ENCODE measurements at places on chromosomes 16 and 17. TPM values are rescaled to one million over a fixed set of nuclear protein-coding genes. Genes with fewer than 3 reads are reported as not detected.

DNA sequence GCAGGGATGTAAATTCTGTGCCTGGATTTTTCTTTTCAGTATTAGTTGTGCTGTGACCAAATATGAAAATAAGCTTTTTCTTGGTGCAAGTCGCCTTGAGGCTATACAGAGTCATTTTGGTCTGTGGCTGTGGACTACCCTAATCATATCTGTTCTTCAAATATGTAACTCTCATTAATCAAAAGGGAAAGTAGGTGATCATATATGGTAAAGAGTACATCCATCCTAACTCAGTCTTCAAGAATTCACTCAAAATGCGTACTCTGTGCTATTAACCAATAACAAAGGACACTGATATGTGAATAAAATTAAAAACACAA is 2.6 kb downstream of the CPD start:
- H3K27ac ChIP-seq: no peak overlapping the region
- peak overlapping the region; percentile 92 for H3K4me3 ChIP-seq
- H3K36me3 ChIP-seq: peaks cover 16% of the 10 kb centered on the region
- no peak for DNase-seq

DNA sequence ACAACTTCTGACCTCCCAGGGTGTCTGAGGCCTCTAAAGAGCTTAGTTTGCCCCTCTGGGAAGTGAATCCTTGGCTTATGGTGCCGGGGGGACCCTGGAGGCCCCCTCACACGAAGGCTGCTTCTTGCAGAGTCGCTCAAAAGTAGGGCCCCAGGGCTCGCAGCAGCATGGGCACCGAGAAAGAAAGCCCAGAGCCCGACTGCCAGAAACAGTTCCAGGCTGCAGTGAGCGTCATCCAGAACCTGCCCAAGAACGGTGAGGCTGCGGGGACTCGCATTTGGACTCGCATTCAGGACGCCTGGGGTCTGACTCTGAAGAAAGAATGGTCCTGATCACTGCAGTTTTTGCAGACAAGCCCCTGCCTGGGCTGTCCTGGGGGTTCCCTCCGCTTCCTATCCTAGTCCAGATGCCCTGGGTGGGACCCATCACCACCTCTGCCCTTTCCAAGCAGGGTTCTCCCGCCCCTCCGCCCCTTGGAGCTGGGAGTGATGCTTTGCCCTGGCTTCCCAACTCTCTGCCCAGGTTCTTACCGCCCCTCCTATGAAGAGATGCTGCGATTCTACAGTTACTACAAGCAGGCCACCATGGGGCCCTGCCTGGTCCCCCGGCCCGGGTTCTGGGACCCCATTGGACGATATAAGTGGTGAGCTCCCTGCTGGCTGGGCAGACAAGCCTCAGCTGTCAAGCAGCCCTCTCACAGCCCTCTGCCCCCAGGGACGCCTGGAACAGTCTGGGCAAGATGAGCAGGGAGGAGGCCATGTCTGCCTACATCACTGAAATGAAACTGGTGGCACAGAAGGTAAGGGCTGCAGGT is 698 bp downstream of the ACBD4 start:
- no peak for DNase-seq
- peaks cover 35% of the 10 kb centered on the region for H3K4me1 ChIP-seq
- H3K36me3 ChIP-seq: peaks cover 5% of the 10 kb centered on the region
- peak overlapping the region; percentile 64 for H3K27ac ChIP-seq
- no peaks in the 10 kb centered on the region for H3K27me3 ChIP-seq

DNA sequence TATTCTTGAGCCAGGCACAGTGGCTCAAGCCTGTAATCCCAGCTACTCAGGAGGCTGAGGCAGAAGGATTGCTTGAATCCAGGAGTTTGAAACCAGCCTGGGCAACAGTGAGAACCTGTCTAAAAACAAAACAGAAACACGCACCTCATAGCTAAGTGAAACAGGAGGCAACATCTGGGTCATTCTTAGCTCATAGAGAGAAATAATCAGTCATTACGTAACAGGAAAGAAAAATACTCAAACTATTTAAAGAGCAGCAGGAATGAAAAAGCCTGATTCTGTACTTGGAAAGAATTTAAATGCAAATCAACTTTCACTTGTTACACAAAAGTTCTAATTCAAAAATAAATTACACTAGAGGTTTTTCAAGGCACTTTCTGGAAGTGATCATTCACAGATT is 17.2 kb downstream of the CHCT1 start:
- H3K36me3 ChIP-seq: no peaks in the 10 kb centered on the region
- no peak overlapping the region for H3K4me3 ChIP-seq
- no peak overlapping the region for H3K27ac ChIP-seq
- H3K27me3 ChIP-seq: no peaks in the 10 kb centered on the region

The KRT27 gene
- not detected for total RNA-seq

The TNK1 gene
- total RNA-seq: 2.0 TPM

The KREMEN2 gene
- total RNA-seq: 1.2 TPM

The CMTM2 gene
- not detected for total RNA-seq

The GPR179 gene
- total RNA-seq: 0.07 TPM

The PIRT gene
- total RNA-seq: not detected

Data from HepG2 (cell line).